Lung (tissue), 17 donors: ENCODE measurements at places on chromosomes 6 and 20.

DNA sequence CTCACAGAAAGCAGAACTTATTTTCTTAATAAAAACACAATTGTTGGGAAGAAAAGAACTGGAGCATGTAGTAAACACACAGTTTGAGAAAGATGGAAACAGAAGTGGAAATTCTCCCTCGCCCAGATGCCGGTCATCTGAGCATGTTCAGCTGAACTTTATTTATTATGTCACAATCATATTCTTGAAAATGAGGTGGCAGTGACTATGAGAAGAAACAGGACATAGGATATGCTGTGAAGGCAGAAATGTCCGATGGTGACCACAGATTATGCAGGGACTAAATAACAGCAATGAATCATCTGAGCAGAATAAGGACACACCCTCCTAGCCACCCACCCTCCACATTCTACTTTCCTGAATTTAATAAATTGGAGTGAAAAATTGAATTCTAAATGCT lies 425.3 kb upstream of the NOX3 start:
- no peaks in the 10 kb centered on the region for H3K27me3 ChIP-seq
- H3K36me3 ChIP-seq: no peaks in the 10 kb centered on the region
- no peak overlapping the region for H3K4me3 ChIP-seq

DNA sequence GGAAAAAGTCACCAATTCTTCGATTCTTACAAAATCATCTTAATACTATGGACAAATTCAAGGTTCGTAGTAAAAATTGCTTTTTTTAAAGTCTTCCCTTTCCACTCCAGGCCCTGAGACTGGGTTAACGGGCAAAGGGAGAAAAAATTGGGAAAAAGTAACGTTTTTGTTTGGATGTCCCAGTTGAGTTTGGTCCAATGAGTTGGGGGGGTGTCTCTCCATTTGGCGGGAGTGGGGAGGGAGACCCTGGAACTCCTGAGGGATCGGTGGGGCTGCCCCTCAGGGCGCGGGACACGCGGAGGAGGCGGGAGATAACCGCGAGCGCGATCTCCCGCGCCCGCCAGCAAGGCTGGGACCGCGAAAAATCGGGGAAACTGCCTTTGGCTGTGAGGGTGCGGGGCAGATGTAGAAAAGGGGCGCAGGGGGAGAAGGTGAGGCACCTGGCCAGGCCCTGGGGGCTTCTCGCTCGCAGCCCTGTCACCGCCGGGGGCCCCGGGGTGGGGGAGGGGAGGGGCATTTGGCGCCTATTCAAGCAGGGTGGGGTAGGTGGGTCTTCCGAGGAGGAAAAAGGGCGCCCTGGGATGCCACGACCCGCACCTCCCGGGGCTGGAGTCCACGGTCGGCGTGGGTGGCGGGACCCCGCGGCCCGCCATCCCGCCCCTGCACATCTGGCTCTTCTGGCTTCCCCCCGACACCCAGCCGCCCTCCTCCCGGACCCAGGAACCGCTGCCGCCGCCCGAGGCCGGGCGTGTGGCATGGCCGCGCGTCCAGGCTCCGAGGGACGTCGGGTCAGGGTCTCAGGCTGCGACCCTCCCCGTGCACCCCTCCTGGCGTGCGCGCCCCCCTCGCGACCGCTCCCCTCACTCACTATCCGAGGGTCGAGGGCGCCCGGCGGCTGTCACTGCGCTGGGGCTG lies 595 bp downstream of the FBXO5 start:
- H3K27me3 ChIP-seq: no peaks in the 10 kb centered on the region
- peak; percentile 18 for DNase-seq
- peak overlapping the region; percentile 78 for H3K4me3 ChIP-seq

DNA sequence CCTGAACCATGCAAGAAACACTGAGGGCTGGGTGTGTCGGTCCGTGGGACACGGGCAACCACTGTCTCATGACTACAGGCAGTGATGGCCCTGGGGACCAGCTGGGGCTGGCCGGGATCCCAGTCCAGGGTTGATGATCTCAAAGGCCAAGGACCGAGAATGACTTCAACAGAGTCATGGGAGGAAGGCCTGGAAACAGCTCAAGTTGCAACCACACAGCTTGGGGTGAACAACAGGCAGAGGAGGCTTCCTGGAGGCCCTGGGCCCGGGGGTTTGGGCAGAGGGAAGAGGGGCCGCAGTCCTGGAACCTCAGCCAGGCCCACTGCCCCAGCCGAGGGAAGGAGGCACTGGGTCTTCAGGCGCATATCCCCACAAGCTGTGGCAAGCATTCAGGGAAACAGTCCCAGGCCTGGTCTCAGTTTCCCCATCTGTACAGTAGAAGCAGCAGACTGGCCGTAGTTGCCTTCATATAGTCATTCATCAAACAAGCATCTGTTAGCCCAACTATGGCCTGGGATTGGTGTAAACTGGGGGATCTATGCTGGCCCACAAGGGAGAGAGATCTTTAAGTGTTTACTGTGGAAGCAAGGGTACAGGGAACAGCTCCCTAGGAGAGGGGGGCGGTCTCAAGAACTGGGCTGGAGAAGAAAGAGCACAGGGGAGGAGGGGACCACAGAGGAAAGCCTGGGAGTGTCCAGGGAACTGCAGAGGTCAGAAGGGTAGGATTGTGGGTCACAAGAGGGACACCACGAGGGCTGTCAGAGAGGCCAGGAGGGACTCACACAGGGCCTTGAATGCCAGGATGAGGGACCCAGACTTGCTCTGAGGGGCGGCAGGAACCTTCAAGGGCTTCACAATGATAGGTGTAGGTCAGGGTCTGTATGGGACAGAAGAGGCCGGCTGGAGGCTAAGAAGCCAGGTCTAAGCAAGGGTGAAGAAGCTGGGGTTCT lies 2.1 kb downstream of the MYL9 start:
- peak overlapping the region; percentile 72 for H3K4me3 ChIP-seq
- no peaks in the 10 kb centered on the region for H3K27me3 ChIP-seq
- H3K4me1 ChIP-seq: peaks cover 29% of the 10 kb centered on the region
- DNase-seq: no peak
- peaks cover 9% of the 10 kb centered on the region for H3K36me3 ChIP-seq

GRCh38 chr20:19913927-19914614 lies 103.1 kb upstream of the NAA20 start:
- no peak overlapping the region for H3K27ac ChIP-seq
- H3K4me3 ChIP-seq: no peak overlapping the region
- no peak for DNase-seq
- H3K27me3 ChIP-seq: no peaks in the 10 kb centered on the region
- no peaks in the 10 kb centered on the region for H3K36me3 ChIP-seq

DNA sequence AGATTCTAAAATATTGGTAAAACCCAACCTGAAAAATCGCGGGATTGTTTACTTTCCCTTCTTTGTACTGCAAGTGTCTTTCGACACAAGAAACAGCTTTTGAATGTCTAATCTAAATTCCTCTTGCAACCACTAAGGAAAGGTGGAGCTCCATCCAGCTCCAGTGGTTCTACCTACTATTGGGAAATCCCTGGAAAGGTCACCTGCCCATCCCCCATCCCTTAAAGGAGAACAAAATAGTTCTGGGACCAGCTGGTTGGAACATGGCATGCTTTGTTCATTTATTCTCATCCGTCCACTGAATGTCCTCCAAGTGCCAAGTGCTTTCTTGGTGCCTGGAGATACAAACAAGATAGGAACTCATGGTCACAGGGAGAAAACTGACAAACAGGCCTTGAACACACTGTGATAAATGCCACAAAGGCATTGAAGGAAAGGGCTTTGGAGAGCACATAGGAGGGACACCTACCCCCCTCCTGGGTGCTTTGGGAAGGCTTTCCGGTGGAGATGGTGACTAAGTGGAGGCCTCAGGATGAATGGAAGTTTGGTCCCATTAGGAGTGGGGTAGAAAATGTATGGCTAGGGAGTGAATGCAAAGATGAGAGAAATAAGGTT lies 2.3 kb upstream of the CITED2 start:
- peaks cover 22% of the 10 kb centered on the region for H3K36me3 ChIP-seq
- peak; percentile 61 for DNase-seq
- peak overlapping the region; percentile 65 for H3K27ac ChIP-seq

DNA sequence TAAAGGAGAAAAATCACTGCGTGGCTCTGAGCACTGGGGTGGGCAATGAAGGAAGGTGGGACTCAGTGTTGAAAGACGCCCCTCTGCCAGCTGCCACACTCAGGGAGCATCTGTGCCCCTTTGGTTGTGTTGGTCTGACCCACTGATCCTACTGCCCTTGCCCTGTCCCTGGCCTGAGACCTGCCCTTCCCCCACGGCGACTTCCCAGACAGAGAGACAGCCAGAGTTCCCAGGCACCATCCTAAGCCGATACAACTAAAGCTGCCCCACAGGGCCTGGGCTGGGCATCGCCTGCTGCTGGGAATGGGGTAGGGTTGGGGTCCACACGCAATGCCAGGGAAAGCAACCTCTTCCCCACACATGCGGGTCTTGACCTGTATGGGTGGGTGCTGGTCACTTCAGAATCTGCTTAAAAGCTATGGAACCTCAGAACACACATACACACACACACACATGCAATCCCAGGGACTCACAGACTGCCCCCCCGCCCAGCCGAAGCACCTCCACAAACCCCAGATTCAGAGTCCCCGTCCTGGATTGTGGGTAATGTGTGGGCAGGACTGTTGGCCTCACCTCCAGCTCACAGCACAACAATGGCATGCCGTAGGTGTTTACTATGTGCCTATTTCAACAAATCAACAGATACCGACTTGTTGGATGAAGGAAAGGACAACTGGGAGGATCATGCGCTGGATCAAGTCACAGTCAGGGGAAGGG lies 10.9 kb upstream of the SPDEF start:
- H3K36me3 ChIP-seq: no peaks in the 10 kb centered on the region
- H3K4me1 ChIP-seq: no peaks in the 10 kb centered on the region
- no peaks in the 10 kb centered on the region for H3K27me3 ChIP-seq
- H3K4me3 ChIP-seq: no peak overlapping the region
- H3K27ac ChIP-seq: no peak overlapping the region
